CD4-positive, alpha-beta T cell (primary cell): ENCODE measurements at places on chromosomes 2 and 18.

DNA sequence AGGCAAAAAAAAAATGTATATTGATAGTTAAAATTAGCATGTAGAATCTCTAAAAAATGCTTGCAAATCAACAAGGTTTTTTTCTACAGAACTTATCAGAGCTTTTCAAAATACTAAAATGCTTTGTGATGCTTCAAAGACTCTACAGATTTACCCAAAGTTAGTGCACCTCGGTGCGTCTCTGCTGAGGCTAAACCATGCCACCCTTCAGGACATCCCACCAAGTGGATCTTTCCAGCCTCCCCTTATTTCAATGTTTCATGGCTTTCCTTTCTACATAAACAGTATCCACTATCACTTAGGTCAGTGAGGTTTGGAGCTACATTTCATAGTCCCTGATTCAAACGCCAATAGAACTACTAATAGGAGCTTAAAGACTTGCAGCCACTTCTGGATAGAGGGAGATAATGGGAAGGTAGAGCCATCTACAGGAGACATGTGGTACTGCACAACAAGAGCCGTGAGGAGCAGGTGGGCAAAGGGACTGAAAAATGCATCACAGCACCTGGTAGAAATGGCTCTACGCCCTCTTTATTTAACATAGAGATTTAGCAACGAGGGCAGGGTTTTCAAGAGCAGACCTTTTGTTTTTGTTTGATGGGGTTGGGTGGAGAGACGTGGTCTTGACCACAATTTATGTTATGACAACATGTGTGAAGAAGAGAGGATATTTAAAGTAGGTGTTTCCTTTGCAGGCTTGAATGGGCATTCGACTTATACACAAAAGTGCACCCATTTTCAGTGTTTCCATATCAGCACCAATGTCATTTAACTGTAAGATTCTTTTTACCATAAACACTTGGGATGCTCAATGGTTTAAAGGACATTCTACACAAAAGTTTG lies 56.1 kb upstream of the SLC35G4 start:
- DNase-seq: no peak

DNA sequence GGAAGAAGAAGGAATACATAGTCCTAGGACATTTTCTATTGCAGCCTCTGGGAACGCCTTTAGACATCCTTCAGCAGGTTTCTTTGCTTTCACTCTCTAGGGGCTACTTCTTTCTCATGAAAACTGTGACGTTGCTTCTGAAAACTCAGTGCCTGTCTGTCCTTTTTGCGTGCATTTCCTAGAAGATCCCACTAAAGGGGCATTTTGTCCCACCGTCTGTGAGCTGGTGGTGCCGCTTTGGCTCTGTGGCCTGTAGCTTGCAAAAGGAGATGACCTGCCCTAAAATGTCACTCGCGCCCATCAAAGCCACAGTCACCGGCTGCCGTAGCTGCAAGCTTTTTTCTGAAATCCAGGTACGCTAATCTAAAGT lies 579 bp downstream of the STAT4 start:
- no peak for DNase-seq

GRCh38 chr2:21687589-21687988 lies 563.8 kb downstream of the TDRD15 start:
- no peak for DNase-seq

GRCh38 chr2:167990062-167990461 lies 257.3 kb downstream of the STK39 start:
- no peak for DNase-seq

- DNase-seq: no peak
Observed at GRCh38 chr2:118657466-118657865, 190.0 kb downstream of the EN1 start.

GRCh38 chr2:178420463-178420999 lies 30.4 kb downstream of the PRKRA start:
- DNase-seq: no peak

- DNase-seq: no peak
Observed at GRCh38 chr2:131030478-131030971, 62.7 kb downstream of the FAM168B start.

- no peak for DNase-seq
Observed at GRCh38 chr2:47844162-47844561, 61.2 kb downstream of the MSH6 start.

DNA sequence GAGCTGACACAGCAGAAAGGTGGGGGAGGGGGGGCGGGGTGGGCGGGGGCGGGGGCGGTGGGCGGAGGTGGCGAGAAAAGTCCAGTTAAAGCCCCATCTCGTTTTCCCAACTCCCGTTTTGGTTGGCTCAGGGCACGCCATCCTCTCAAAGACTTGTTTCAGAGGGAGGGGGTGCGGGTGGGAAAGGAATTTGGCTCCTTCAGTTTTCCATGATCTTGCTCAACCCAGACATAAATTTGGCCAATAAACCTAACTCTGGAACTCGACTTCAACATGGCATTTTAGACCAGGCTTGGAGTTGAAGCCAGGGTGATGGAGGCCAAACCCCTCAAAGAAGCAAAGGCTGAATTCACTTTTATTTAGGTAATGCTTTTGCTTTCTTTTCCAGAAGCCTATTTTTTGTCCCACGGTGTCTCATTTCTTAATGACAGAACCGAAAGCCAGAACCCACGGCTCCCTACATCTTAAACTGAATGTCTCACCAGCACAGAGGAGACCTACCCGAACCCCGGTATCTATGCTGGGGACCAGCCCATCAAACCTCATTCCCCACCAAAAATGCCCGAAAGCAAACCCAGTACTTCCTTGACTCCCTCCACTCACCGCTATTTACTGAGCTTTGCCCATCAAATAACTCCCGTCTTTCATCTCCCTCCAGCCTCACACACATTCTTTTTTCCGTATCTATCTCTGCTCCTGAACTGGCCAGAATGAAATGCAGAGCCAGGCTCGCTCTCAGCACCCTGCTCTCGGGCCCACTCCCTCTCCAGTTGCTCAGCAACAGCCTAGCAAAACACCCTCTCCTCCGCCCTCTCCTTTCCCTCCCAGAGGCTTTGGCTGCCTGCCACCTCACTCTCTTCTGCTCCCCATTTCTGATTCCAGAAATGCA lies 4.3 kb downstream of the IGFBP5 start:
- DNase-seq: no peak

DNA sequence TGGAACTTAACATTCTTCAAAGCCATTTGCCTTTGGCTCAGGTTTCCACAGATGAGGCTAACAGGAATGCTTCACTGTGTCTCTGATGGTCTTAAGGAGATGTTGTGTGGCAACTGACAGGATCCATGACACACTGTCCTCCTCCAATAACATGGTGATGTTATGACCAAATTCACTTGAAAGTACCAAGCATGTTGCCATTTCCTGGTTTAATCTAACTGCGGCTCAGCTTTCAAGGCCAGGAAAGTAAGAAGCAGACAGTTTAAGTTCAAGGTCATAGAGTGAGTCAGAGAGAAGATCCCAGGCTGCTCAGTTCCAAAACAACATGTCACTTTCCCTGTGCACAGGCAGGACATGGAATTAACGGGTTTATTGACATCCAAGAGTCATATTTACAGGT lies 513.6 kb downstream of the STK39 start:
- DNase-seq: no peak

GRCh38 chr2:227179988-227180685 lies 15.7 kb downstream of the COL4A3 start:
- DNase-seq: no peak

DNA sequence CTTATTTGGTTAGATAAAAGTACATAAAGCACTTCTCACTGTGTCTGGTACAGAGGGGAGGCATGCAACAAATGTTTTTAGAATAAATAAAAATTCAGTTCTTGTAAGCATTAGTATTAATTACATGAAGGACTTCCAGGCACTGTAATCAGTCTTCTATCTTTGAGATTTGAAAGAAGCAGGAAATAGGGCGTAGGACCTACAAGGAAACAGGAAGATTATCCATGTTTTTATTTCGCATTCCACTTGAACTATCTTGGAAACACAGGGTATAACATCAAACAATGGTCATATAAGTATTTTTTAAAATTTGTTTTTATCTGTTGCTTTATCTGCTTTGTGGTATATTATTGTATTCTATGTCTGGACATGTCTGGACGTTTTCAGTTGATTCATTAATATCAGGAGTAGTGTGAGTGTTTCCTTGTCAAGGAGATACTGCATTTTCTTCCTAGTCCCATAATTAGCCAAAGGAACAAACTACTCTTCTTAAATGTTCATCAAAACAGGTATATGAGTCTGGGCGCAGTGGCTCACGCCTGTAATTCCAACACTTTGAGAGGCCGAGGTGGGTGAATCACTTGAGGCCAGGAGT lies 32.5 kb downstream of the BMPR2 start:
- DNase-seq: no peak

DNA sequence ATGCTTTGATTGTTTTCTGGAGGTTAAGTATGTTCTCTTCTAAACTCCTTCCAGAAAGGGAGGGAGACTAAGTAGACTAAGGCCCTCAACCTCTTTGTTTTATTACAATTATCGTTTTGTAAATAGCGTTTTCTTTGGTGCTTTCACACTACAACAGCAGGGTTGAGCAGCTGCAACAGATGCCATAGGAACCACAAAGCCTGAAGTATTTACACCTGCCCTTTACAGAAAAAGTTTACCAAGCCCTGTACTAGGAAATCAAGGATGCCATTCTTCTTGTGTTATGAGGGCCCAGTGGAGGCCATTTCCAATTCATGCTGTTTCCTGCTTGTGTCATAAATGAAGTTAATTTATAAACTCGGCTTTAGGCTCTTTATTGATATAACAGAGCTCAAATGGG lies 914.8 kb downstream of the DCDC2C start:
- DNase-seq: no peak
